H9 (cell line): ENCODE measurements at places on chromosomes 1 and 21. TPM values are rescaled to one million over a fixed set of nuclear protein-coding genes. Genes with fewer than 3 reads are reported as not detected.

Gene SPRR5
- not detected in 2 replicates for total RNA-seq

Gene TFF2
- not detected in 2 replicates for total RNA-seq

Gene CCDC185
- total RNA-seq, result not detected in 2 replicates

Gene CFHR3
- 0.81 and 1.4 TPM in 2 replicates for total RNA-seq

Gene RBP7
- total RNA-seq, result 4.5 and 6.2 TPM in 2 replicates

- no peaks in the 10 kb centered on the region for H3K4me1 ChIP-seq
- H3K36me3 ChIP-seq, result peaks cover 28% of the 10 kb centered on the region
- no peak overlapping the region for H3K4me3 ChIP-seq
- no peak overlapping the region for H3K27ac ChIP-seq
- DNase-seq, result no peak
These were observed 45.7 kb downstream of the UBE4B start for GRCh38 chr1:10078494-10078893.

DNA sequence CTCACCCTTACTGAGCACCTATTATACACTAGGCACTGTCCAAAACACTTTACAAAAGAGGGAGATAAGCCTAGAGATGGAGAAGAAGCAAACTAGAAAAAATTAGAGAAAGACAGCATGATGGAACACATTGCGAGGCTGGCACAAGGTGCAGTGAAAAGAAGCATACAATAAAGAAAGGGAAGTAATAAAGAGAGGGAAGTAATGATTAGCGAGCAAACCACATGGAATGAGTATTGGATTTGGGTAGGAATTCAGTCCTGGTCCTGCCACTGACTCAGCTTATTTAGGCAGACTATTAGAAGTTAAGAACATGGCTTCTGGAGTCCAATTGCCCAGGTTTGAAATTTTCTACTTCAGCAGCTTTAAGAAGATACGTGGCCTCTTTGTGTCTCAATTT, 32.6 kb upstream of the FNBP1L start:
- peaks cover 34% of the 10 kb centered on the region for H3K36me3 ChIP-seq
- H3K4me3 ChIP-seq, result no peak overlapping the region
- H3K27me3 ChIP-seq, result no peaks in the 10 kb centered on the region

DNA sequence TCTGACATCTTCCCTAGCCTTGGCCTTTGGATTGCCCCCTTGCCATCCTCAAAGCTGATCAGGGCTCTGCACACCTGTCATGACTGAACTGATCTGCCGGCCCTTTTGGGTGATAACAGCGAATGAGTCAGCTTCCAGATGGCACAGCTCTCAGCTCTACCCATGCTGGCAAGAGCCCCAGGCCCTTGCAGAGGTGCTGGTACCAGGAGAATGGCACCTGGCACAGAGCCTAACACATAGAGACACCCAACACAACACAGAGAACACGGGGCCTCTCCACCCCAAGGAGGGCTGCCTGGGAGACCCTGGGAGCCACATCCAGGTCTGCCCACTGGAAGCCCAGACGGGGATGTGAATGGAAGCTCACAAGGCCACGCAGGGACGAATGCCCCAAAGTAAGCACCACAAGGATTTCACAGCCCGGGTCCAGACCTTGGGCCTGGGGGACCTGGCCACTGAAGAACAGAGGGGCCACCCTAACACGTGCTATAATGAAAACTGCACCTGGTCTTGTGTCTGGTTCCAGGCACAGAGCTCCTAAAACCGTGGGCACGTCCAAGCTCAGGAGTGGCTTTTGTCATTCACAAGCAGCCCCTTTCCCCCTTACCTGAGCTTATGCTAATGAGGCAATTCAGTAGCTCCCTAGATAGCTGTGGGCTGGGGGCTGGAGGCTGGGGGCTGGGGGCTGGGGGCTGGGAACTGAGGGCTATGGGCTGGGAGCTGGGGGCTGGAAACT, 160.5 kb downstream of the NPHP4 start:
- DNase-seq, result peak; percentile 65
- no peaks in the 10 kb centered on the region for H3K27me3 ChIP-seq
- peaks cover 9% of the 10 kb centered on the region; the same call in 1 of the 2 replicates for H3K4me1 ChIP-seq
- H3K36me3 ChIP-seq, result peaks cover 6% of the 10 kb centered on the region

DNA sequence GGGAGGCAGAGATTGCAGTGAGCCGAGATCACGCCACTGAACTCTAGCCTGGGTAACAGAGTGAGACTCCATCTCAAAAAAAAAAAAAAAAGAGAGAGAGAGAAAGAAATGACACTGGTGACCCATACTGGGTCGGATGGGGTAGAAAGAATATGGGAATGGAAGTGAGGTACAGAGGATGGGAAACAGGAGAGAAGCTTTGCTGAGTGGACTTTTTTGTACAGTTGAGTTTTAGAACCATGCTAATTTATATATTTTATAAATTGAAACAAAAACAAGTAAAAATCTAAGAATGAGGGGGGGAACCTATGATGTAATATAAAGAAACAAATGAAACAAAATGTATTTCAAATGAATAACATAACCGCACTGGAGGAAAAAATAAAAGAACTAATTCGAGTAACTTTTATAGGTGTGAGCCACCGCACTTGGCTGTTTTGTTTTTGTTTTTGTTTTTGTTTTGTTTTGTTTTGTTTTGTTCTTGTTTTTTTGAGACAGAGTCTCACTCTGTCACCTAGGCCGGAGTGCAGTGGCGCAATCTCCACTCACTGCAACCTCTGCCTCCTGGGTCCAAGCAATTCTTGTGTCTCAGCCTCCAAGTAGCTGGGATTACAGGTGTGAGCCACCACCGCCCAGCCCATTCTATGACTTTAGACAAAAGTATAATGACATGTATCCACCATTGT, 18.3 kb upstream of the KLF17 start:
- DNase-seq, result no peak
- H3K36me3 ChIP-seq, result peaks cover 3% of the 10 kb centered on the region; the same call in 2 of the 3 replicates
- no peak overlapping the region for H3K27ac ChIP-seq
- H3K27me3 ChIP-seq, result no peaks in the 10 kb centered on the region

GRCh38 chr21:15894596-15894995, 164.8 kb downstream of the USP25 start:
- no peaks in the 10 kb centered on the region for H3K27me3 ChIP-seq
- no peak overlapping the region for H3K27ac ChIP-seq
- no peak for DNase-seq
- H3K4me3 ChIP-seq, result no peak overlapping the region
- H3K4me1 ChIP-seq, result no peaks in the 10 kb centered on the region

GRCh38 chr1:92831368-92831761, 475 bp upstream of the RPL5 start:
- peak overlapping the region; percentile 99 for H3K4me3 ChIP-seq
- DNase-seq, result peak; percentile 41
- H3K36me3 ChIP-seq, result peaks cover 43% of the 10 kb centered on the region
- no peaks in the 10 kb centered on the region; the same call in 1 of the 2 replicates for H3K4me1 ChIP-seq

GRCh38 chr1:173100476-173101107, 49.9 kb upstream of the TNFSF18 start:
- no peak overlapping the region for H3K4me3 ChIP-seq
- H3K4me1 ChIP-seq, result no peaks in the 10 kb centered on the region
- H3K27ac ChIP-seq, result no peak overlapping the region

- no peaks in the 10 kb centered on the region for H3K27me3 ChIP-seq
- H3K4me3 ChIP-seq, result no peak overlapping the region
- no peak for DNase-seq
- H3K36me3 ChIP-seq, result no peaks in the 10 kb centered on the region
These were observed 486.9 kb upstream of the USP24 start for GRCh38 chr1:55702064-55702463.

GRCh38 chr1:170910273-170910672, 25.1 kb upstream of the MROH9 start:
- no peaks in the 10 kb centered on the region for H3K36me3 ChIP-seq
- H3K4me3 ChIP-seq, result no peak overlapping the region
- no peak for DNase-seq
- H3K4me1 ChIP-seq, result no peaks in the 10 kb centered on the region
- no peak overlapping the region for H3K27ac ChIP-seq
- H3K27me3 ChIP-seq, result no peaks in the 10 kb centered on the region

DNA sequence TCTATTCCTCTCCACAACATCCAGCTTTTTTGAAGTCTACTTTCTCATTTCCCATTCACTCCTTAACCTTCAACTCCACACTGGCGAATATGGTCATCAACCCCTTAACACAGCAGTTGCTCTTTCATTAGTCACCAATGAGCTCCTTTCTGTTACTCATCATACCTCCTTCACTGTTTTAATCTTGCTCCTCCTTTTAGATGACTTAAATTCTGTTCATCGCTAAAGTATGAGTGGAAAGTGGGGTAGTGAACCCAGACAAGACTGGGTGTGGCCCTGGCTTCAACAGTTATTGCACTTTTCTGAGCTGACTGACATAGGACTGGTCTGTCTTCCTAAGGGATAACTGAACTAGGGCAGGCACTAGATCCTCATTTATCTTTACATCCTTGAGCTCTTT, 51.3 kb downstream of the AKT3 start:
- no peak for DNase-seq
- H3K4me3 ChIP-seq, result no peak overlapping the region
- H3K36me3 ChIP-seq, result no peaks in the 10 kb centered on the region
- no peak overlapping the region for H3K27ac ChIP-seq
- H3K4me1 ChIP-seq, result no peaks in the 10 kb centered on the region
- H3K27me3 ChIP-seq, result no peaks in the 10 kb centered on the region

GRCh38 chr1:116832932-116833578, 76.7 kb upstream of the PTGFRN start:
- H3K36me3 ChIP-seq, result peaks cover 12% of the 10 kb centered on the region
- H3K4me1 ChIP-seq, result peaks cover 6% of the 10 kb centered on the region
- H3K27ac ChIP-seq, result no peak overlapping the region

GRCh38 chr1:33460947-33461629, 11.4 kb upstream of the ZSCAN20 start:
- no peaks in the 10 kb centered on the region for H3K27me3 ChIP-seq
- H3K27ac ChIP-seq, result no peak overlapping the region
- no peaks in the 10 kb centered on the region for H3K36me3 ChIP-seq

DNA sequence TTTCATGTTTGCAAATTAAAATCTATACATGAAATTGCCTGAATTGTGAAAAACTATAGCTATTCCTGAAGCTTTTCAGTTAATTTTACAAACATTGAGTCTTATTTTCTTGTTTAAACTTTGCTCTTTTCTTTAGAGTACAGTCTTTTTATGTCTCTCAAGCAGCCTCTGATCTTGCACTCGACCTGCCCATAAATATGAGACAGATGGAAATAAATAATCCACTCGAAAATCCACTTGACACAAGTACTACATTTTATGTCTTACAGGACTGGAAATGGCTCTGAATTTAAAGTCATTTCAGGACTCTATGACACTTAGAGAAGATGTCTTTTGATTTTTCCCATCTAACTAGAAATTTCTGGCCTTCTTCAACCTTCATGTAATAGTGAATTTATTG, 283.8 kb downstream of the USP25 start:
- H3K36me3 ChIP-seq, result no peaks in the 10 kb centered on the region
- no peaks in the 10 kb centered on the region for H3K4me1 ChIP-seq
- no peak overlapping the region for H3K4me3 ChIP-seq
- no peak for DNase-seq
- no peak overlapping the region for H3K27ac ChIP-seq

- no peak for DNase-seq
- no peaks in the 10 kb centered on the region for H3K36me3 ChIP-seq
- H3K27ac ChIP-seq, result no peak overlapping the region
- H3K4me1 ChIP-seq, result peaks cover 5% of the 10 kb centered on the region; the same call in 1 of the 2 replicates
- no peaks in the 10 kb centered on the region for H3K27me3 ChIP-seq
- no peak overlapping the region for H3K4me3 ChIP-seq
These were observed 462.3 kb downstream of the OMA1 start for GRCh38 chr1:58084266-58084665.

DNA sequence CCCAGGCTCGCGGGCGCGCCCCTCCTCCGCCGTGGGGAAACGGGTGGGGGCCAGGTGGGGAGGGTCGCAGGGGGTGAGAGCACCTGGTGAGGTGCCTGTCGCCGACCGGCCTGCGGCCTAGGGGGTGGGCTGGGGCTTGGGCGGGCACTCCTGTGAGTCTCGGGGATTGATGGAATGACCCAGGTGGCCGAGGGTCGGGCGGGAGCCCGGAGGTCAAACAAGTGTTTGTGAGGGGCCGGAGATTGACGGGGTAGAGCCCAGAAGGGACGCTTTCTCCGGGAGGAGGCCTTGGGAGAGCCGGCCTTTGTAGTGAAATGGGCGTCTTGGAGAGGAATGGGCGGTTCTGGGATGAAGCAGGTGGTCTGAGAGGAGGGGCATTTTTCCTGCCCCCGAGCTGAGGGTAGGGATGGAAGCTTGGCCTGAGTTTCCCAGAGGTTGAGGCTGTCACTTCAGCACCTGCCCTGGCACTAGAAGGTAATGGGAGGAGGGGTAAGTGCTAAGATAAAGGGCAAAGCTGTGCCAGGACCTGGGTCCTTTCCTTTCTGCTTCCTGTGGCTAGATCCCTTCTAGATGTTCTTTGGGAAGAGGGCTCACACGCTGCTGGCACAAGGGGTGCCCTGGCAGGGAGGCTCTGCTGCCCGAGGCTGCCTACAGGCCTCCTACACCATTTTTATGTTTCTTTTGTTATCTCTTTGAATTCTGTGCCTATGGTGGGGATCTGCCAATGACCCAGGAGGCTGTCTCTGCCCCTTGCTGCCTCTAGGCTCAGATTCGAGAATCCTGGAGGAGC, 56.1 kb downstream of the NDUFS5 start:
- H3K4me1 ChIP-seq, result no peaks in the 10 kb centered on the region
- no peak overlapping the region for H3K27ac ChIP-seq
- no peaks in the 10 kb centered on the region for H3K36me3 ChIP-seq
- peaks cover 5% of the 10 kb centered on the region for H3K27me3 ChIP-seq
- peak overlapping the region; percentile 70 for H3K4me3 ChIP-seq

DNA sequence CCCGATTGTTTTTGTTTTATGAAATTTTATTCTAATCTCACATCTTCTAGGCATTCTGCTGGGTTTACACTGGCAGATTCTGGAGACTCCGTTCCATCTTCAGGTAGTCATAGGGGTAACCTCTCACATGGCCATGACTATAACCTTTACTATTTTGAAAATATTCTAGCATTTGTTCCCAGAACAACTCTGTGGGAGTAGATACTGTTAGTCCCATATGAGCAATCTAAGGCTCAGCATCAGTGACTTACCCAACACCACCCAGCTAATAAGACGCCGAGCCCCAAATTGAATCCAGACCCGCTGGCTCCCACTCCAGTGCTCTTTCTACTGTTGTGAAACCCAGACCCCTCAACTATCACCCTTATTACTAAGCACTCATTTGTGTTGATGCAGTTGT, 9.8 kb downstream of the ADAMTS4 start:
- DNase-seq, result no peak
- H3K4me3 ChIP-seq, result no peak overlapping the region; the same call in 2 of the 3 replicates
- H3K27me3 ChIP-seq, result no peaks in the 10 kb centered on the region

GRCh38 chr1:160552425-160552824, 26.9 kb downstream of the CD84 start:
- no peaks in the 10 kb centered on the region for H3K27me3 ChIP-seq
- no peak overlapping the region for H3K27ac ChIP-seq
- H3K4me1 ChIP-seq, result no peaks in the 10 kb centered on the region
- H3K36me3 ChIP-seq, result no peaks in the 10 kb centered on the region
- no peak overlapping the region for H3K4me3 ChIP-seq
- no peak for DNase-seq

- H3K36me3 ChIP-seq, result no peaks in the 10 kb centered on the region
- peak; percentile 40 for DNase-seq
- H3K27ac ChIP-seq, result no peak overlapping the region
- no peak overlapping the region for H3K4me3 ChIP-seq
These were observed 1262.8 kb upstream of the PRMT6 start for GRCh38 chr1:105793536-105794146.
